ENCODE measurements at places on chromosomes 3 and 15. TPM values are rescaled to one million over a fixed set of nuclear protein-coding genes. Genes with fewer than 3 reads are reported as not detected.
A peak's percentile ranks its signal among the peaks of the same experiment; 100 is the strongest.

The GABRG3 gene
- not detected for total RNA-seq

The ATP13A5 gene
- not detected for total RNA-seq

The TNNC1 gene
- not detected for total RNA-seq

- no peak for DNase-seq
Observed at GRCh38 chr15:66864871-66865281, 162.8 kb downstream of the SMAD6 start.

DNA sequence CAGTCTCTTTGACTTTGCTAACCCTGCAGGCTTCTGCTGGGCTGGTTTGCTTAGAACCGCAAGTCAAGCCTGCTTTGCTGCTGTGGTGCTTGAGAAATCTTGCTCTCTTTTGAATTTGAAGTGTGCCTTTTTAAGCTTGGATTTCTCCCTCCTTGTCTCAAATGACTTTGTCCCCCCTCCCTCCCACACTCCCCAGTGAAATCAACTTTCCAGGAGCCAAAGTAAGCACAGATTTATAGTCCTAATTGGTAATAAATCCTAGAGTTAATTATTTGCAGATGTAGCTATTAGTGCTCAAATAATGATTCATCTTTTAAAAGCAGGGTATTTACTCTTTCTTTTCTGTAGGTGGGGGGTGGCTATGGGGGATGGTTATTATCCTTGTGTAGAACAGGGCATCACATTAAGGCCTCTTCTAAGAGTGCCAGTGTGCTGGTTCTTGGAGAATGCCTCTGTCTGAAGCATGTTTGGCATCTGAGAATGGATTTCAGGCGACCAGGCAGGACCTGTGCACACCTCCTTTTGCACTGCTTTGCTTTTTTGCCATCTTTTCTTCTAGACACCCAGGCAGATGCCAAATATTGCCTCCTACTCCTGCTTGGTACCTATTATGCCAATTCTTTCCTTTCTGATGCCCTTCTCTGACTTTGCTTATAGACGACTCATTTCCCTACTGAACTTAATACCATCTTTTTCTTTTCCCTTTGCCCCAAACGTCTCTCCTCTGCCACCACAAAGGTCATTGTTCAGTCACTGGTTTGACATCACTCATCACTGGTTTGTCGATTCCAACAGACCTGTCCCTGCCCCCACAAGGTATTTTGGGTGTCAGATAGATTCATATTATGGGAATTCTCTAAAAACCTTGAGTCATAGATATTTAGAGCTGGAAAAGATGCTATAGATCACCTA is 50.7 kb downstream of the CLDN11 start:
- DNase-seq, result no peak

DNA sequence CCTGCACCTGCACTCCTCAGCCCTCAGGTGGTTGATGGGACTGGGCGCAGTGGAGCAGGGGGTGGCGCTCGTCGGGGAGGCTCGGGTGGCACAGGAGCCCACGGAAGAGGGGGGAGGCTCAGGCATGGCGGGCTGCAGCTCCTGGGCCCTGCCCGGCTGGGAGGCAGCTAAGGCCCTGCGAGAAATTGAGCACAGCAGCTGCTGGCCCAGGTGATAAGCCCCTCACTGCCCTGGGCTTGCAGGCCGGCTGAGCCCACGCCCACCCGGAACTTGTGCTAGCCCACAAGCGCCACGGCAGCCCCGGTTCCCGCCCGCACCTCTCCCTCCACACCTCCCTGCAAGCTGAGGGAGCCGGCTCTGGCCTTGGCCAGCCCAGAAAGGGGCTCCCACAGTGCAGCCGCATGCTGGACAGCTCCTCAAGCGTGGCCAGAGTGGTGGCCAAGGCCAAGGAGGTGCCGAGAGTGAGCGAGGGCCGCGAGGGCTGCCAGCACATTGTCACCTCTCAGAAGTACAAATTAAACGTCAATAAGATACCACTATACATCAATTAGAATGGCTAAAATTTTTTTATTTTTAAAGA is 5.1 kb upstream of the VHL start:
- no peak for DNase-seq

- peak; percentile 68 for DNase-seq
Observed at GRCh38 chr15:83571820-83572707, 81.9 kb upstream of the ADAMTSL3 start.

DNA sequence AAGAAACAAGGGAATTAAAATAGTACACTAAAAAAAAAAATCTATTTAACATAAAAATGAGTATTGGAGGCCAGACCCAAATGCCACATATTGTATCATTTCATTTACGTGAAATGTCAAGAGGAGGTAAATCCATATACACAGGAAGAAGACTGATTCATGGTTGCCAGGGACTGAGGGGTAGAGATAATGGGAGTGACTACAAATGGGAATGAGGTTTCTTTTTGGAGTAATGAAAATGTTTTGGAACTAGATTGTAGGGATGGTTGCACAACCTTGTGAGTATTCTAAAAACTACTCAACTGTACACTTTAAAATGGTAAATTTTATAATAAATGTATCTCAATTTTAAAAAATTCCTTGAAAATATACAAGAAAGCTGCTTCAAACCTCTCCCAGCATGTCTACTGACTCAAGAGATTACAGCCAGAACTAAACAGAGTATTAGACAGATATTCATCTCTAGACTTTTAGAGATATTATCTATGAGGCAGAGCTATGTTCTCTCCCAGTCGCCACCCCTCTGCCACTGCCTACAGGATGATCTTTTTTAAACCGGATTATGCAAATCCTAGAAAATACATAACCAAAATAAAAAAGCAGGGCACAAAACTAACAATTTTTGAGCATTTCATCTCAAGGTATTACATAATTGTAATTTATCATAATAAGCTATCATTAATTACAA is 6.2 kb downstream of the HLTF start:
- no peak for DNase-seq
